ENCODE measurements at places on chromosomes 2 and 18.
A peak's percentile ranks its signal among the peaks of the same experiment; 100 is the strongest.

GRCh38 chr18:80022613-80023012 is 11.6 kb upstream of the RBFA start:
- DNase-seq: no peak

DNA sequence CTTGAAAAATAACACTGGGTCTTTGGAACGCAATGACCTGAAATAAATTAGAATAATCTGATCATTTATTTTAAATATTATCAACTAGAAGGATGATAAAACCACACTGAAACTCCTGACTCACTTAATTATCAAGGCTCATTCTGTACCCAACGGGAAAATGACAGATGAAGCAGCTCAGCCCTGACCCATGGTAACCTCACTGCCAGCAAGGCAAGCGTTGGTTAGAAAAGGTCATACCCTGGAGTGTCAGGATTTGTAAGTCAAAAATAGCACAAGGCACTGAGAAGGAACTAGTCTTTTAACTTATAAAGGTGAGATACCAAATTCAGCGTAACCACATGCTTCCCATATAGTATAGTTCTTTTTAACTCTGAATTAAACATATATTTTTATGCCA is 277.5 kb downstream of the ETAA1 start:
- no peak for DNase-seq

DNA sequence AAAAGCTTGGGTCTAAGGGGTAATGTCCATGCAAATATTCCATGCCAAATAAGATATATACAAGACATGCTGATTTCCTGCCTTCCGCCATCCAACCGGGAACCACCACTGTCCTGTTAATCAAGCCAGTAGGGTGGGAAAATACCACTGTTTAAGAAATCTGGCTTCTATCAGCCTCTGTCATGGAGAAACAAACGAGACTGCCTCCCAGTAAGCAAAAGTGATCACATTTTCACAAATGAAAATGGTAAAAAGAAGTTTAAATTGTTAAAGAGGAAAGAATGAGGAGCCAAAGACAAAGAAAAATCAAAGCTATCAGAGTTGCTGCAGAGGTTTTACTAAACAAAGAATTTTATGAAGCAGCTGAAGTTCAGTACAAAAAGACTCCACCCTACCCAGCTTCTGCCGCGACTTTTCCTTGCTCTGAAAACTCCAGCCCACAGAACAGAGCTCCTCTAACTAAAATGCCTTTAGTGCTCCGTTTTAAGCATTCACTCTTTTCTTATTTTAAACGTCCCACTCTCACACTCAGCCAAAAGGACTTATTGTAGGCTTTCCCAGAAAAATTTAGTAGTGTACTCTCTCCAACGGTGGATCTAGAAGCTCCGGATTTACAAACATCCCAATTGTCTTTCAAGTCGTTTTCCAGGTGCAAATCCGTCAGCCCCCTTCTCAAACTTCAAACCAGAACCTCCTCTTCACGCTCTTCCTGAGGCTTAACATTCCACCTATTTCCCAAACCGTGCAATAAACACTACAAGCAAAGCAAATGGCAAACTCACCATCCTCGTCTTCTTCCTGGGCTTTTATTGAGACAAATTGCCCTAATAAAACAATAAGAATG is 613 bp downstream of the COL5A2 start:
- no peak for DNase-seq

GRCh38 chr2:15730545-15731212 is 139.0 kb downstream of the DDX1 start:
- DNase-seq: peak; percentile 75
